ENCODE measurements at places on chromosomes 3 and 15.

GRCh38 chr3:99866261-99866761 lies 48.6 kb downstream of the CMSS1 start:
- peak; percentile 27 for DNase-seq

- DNase-seq = no peak
Measured at GRCh38 chr3:14377044-14377837, 25.2 kb upstream of the SLC6A6 start.

- DNase-seq = no peak
Measured at GRCh38 chr3:138691351-138691750, 82.8 kb downstream of the FAIM start.

DNA sequence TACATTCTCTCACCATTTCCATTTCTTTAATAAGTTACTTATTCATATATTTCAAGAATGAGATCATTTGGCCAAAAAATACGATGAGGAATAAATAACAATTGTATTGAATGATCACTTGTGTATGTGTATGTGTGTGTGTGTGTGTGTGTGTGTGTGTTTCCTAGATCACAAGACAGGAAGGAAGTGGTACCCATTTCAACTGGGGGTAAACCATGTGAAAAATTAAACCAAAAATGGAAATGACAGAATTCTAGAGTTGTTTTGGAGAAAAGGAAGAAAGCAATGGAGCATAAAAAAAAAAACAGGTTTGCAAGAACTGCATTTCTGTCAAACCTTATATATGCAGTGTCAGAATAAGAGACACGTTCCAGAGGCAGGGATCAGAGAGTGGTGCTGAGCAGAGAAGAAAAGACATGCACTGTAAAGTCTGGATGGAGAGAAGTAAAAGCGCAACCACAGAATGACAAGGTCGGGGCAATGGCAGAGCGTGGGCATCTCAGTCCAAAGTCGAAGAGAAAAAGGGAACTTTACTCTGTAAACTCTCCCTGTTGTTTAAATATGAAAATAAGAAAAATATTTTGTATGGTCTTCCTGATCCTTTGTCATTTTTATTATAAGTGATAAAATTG lies 75.5 kb downstream of the PEX5L start:
- no peak for DNase-seq

DNA sequence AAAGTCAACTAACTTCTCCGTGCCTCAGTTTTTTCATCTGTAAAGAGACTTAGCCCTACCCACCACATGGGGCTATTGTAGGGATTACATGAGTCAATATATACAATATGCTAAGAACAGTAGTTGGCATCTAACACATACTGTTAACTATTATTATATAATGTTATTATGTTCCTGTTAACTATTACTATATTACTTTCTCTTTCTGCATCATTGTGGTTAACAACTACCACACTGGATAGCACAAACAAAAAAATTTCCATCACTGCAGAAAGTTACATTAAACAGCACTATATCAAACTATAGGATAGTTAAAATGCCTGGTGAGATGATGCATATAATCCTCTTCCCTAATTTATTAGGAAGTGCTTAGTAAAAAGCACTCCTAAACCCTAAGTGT lies 23.7 kb downstream of the STAG1 start:
- no peak for DNase-seq

DNA sequence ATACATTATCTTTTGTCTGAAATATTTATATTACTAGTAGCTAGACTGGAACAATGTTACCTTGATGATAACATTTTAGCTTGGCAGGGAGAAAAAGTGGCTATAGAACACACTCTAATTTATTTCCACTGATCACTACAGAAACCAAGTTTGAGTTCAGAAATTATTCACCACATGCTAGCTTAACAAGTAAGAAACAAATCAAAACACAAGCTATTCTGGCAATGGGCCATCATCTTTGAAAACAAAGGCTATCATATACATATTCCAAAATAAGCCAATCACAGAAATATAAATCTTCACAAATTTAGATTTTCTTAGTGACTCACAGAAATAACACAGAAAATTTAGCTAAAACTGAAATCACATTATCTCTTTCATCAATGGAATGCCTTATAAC lies 17.1 kb downstream of the AQR start:
- DNase-seq = no peak

GRCh38 chr3:112904786-112905185 lies 58.1 kb upstream of the CD200R1L start:
- DNase-seq = no peak

DNA sequence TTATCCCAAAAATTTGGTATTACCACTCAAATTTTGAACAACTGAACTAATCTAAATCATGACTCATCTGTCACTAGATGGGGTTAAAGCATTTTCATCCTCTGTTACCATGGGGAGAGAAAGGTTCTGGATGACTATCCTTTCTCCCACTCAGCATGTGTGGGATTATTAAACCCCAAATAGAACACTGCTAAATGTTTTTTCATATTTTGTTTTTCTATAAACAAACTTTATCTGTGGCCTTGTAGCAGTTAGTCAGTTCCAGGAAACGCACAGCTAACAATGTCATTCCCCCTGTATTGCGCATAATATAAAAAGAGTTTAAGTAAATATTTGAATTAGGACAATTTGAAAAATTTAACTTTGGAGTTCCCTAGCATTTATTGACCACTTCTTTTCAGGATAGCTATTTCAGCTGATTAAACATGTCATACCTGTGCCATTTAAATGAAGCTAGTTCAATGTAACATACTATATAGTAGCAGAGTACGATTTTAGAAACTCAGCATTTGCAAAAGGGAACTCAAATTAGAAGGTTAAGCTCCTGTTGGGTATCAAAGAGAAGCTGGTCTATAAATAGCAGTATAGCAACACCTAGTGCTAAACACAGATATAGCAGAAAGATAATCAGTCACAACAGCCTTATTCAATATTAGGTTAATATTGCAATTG lies 9.2 kb upstream of the TMEM212 start:
- DNase-seq = no peak

- no peak for DNase-seq
Measured at GRCh38 chr3:175179055-175179454, 319.9 kb downstream of the NAALADL2 start.

DNA sequence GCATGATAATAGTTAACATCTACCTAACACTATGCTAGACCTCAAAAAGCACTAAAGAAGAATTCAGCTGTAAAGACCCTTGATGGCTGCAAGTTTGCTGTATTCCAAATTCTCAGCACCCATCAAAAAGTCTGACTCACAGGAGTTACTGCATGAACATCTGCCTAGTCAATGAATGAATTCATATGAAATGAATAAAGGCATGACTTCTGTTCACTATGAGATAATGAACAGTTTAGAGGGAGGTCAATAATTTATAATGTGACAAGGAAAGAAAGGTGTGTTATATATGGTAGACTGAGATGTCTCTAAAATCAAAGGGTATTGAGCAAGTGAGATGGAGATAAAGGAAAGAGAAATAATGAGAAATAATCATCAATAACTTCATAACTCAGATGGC lies 508.2 kb upstream of the TGFBR2 start:
- no peak for DNase-seq

DNA sequence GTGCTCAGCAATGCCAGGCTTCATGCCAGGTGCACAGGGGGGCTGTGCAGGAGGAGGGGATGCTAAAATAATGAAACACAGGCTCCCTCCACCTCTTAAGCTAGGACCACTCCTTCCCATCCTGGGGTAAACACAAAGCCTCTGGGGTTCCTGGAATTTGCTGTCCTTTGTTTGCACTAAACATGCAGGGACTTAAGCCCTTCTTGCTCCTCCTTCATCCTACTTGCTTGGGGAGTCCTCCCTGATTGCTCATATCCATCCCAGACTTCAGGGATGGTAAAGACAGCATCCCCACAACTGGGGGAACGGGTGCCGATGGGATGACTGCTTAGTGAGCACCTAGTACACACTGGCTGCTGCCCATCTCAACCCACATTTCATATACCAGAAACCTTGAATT lies 5.1 kb downstream of the LINGO1 start:
- DNase-seq = no peak

DNA sequence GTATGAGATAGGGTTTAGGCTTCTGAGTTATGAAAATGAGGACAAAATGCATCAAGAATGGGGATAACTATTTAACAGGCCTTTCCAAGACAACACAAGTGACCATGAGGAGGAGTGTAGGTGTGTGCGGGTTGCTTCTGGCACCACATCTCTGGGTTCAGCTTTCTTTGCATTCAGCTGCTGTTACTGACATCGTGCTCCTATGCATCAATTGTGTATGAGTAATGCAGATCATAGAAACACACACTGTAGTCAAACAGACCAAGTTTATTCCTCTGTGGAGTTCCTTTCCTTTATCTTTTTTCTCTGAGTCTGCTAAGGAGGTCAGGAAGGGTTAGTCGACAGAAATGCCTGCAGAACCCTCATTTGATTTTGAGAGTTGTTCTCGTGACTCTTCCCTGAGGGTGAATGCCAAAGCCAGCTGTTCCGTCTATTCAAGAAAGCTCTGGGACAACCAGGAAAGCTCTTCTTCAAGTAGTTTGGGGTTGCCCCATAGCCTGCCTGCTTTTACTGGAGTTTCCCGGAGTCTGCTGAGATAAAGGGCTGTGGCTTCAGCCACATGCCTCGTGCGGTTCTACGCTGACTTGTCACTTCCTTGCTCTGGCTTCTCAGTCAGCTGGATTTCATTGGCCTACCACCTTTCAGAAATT lies 136.7 kb upstream of the TLE3 start:
- no peak for DNase-seq

DNA sequence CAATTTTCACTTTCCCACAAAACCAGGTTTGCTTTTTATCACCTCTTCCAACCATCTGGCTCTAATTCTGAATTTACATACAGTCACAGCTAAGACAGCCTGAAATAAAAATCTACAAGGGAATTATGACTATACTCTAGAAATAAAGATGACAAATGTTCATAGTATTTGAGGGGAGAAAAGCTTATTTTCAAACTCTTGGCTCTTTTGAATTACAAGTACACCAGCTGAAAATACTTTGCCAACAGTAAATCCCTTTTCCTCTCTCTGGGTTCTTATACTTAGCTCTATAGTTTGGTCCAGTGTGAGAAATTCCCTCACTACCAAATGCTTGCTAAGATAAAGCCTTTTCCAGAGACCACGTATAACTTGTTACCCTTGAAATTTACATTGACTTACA lies 1037.9 kb downstream of the ROBO1 start:
- no peak for DNase-seq

DNA sequence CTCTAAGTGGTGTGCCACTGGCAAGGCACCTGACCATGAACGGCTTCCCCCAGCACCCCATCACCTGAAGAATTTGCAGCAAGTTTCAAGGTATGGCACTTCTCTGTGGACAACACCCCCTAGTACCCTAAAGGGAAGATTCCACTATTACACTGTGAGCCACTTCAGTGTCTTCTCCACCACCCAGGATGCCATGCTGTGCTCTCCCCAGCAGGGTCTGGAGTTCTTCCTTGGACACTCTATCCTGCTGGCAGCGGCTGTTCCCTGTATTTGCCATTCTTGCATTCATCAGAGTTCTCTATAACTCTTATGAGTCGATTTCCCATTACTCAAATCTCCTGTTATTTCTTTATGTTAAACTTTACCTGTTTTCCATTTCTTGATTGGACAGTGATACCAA lies 33.9 kb upstream of the RNU6-1 start:
- DNase-seq = no peak

DNA sequence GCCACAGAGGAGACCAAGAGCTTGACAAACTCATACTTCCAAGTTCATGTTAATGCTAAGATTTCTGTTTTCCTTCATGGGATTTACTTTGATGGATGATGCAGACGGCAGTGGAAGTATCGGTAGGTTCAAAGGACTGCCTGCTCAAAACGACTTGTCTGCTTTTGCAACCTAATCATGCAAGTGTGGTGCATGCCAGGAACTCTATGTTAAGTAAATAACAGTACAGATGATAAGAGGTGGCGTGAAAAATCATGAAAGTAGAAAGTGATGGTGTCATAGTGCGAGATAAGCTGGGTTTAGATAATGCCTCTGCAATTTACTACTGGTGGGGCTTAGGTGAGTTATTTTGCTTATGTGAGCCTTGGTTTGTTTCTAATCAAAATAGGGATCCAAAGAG lies 14.7 kb upstream of the LMCD1 start:
- no peak for DNase-seq

GRCh38 chr15:77039217-77039533 lies 31.7 kb downstream of the TSPAN3 start:
- no peak for DNase-seq

GRCh38 chr3:172279974-172280373 lies 168.3 kb downstream of the GHSR start:
- DNase-seq = no peak

GRCh38 chr3:128760881-128761280 lies 34.9 kb downstream of the RAB7A start:
- no peak for DNase-seq

DNA sequence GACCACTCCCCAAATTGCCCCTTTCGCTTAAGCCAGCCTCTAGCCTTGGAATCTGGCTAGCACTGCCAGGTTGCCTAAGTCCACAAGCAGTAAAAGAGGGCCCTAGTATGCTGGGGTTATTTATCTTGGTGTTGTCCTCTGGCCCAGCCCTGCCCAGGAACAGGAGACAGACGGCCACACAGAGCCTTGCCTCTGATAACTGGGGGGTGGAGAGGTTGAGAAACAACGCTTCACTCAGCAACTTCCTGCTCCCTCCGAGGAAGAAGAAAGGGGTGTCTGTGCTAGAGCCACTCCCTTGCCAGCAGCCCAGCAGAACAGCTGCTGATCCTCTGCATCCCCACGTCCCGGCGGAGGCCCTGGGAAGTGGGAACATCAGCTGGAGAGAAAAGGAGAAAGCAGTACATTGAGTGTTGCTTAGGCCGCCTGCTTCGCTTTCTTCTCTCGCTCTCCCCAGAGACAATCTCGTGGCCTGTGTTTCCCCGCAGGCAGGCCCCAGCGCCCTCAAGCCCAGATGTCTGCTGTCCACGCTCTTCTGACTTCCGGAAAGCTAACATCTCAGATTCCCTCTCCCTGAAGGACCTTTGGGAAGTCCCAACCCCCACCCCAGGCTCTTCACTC lies 22.6 kb upstream of the C3orf70 start:
- DNase-seq = peak; percentile 57
